ENCODE measurements at places on chromosomes 3 and 15. TPM values are rescaled to one million over a fixed set of nuclear protein-coding genes. Genes with fewer than 3 reads are reported as not detected.

GRM7 gene
- total RNA-seq: 0.59 TPM

LRRC34 gene
- total RNA-seq: 0.24 TPM

ALDH1A3 gene
- total RNA-seq: 3.9 TPM

BTLA gene
- 0.27 TPM for total RNA-seq

TMEM207 gene
- total RNA-seq: not detected

SAMMSON gene
- not detected for total RNA-seq

DUOXA2 gene
- total RNA-seq: 1.3 TPM

CCDC54 gene
- total RNA-seq: not detected

CIDEC gene
- total RNA-seq: 26.2 TPM

SYNPR gene
- 0.15 TPM for total RNA-seq

PPP1R14D gene
- 171 TPM for total RNA-seq

PPP1R2 gene
- 50.5 TPM for total RNA-seq
